Progenitor cell of endocrine pancreas (in vitro differentiated cells): ENCODE measurements at places on chromosomes 3 and 15. TPM values are rescaled to one million over a fixed set of nuclear protein-coding genes. Genes with fewer than 3 reads are reported as not detected.
A peak's percentile ranks its signal among the peaks of the same experiment; 100 is the strongest.

The NRG4 gene
- total RNA-seq, result 1.0 and 3.0 TPM in 2 replicates

The SSUH2 gene
- total RNA-seq, result 0.57 and 0.62 TPM in 2 replicates

The RBP2 gene
- total RNA-seq, result not detected in 2 replicates

DNA sequence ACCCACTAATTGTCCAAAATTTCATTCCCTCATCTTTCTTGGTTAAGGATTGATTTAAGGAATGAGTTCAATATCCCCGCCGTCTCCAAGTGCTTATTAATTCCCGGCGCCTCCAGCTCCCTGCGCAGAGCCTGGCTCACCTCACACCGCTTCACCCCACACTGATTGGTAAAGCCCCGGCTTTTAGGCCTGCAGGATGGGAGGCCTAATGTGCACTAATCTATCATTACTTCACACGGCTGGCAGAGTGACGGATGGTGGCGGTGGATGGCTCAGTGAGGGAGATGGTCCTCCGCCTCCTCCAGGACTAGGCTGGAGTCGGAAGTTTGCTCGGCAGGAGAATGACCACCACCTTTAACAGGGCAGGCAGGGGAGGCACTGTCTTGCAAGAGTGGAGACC, 81.7 kb downstream of the MEGF11 start:
- H3K27ac ChIP-seq, result peak overlapping the region; percentile 5
- no peak for DNase-seq
- H3K27me3 ChIP-seq, result peaks cover 20% of the 10 kb centered on the region
- H3K4me1 ChIP-seq, result peaks cover 3% of the 10 kb centered on the region
- no peaks in the 10 kb centered on the region for H3K36me3 ChIP-seq
- no peak overlapping the region for H3K4me3 ChIP-seq

DNA sequence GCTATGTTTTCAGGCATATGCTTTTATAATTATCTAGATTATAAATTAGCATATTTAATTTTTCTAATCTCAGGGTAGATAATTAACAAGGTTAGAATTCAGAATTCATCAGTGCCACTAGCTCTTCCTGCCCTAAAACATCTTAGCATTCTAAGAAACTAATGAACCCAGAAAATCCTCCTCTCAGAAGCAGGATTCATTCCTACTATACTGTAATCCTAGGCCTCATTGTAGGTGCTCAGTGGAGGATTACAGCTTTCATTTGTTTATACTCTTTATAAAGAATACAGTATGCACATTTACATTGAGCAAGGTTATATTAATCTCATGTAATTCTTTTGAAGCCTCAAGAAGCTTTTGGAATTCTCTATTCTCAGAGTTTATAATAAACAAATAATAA, 20.9 kb downstream of the ACAD11 start:
- H3K36me3 ChIP-seq, result peaks cover 1% of the 10 kb centered on the region
- no peaks in the 10 kb centered on the region for H3K4me1 ChIP-seq
- H3K27ac ChIP-seq, result no peak overlapping the region
- no peaks in the 10 kb centered on the region for H3K27me3 ChIP-seq
- DNase-seq, result no peak

DNA sequence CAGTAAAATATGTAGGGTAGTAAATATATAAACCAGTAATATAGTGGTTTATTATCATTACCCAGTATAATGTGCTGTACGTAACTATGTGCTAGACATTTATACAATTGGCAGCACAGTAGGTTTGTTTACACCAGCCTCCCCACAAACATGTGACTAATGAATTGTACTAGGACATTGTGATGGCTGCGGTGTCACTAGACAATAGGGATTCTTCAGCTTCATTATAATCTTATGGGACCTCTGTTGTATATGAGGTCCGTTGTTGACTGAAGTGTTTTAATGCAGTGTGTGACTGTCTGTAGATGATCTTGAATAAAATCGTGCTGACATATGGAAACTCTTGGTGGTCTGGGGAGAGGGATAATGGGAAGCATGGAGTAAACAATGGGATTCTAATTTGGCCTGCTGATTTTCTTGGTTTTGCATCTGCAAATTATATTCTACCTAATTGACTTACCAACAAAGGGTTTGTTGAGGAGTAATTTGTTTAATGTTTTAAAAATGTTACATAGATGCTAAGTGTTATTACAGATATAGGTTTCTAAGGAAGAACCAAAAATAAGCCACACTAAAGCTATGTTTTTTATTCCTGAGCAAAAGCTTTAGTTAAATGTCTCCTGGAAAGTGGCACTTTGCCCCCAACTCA, 496.5 kb upstream of the TBL1XR1 start:
- H3K27ac ChIP-seq, result no peak overlapping the region
- no peak for DNase-seq
- H3K4me3 ChIP-seq, result no peak overlapping the region
- H3K36me3 ChIP-seq, result no peaks in the 10 kb centered on the region
- H3K4me1 ChIP-seq, result no peaks in the 10 kb centered on the region

- H3K36me3 ChIP-seq, result no peaks in the 10 kb centered on the region
- H3K27me3 ChIP-seq, result peaks cover 9% of the 10 kb centered on the region
- H3K4me1 ChIP-seq, result no peaks in the 10 kb centered on the region
- no peak for DNase-seq
- H3K27ac ChIP-seq, result no peak overlapping the region
These were observed 69.6 kb upstream of the HRH1 start for GRCh38 chr3:11084677-11085076.

GRCh38 chr15:82298520-82298919, 35.9 kb downstream of the SAXO2 start:
- DNase-seq, result no peak
- H3K27ac ChIP-seq, result no peak overlapping the region
- H3K4me3 ChIP-seq, result no peak overlapping the region
- H3K36me3 ChIP-seq, result no peaks in the 10 kb centered on the region

- no peak for DNase-seq
- no peaks in the 10 kb centered on the region for H3K4me1 ChIP-seq
- H3K27ac ChIP-seq, result no peak overlapping the region
These were observed 48.7 kb downstream of the CNOT10 start for GRCh38 chr3:32733631-32734229.
